ENCODE measurements at places on chromosomes 5 and 9. TPM values are rescaled to one million over a fixed set of nuclear protein-coding genes. Genes with fewer than 3 reads are reported as not detected.

Gene PDGFRB
- total RNA-seq = 21.0 TPM

- DNase-seq = no peak
Observed at GRCh38 chr5:116454417-116454927, 120.2 kb downstream of the SEMA6A start.

- DNase-seq = no peak
Observed at GRCh38 chr5:156409834-156410233, 82.9 kb downstream of the SGCD start.

Gene PRUNE2
- not detected for total RNA-seq

Measured in G401 (cell line).